CD4-positive, alpha-beta T cell treated with Interleukin-2 at 100 ng/mL for 4 hours (primary cell): ENCODE measurements at places on chromosomes 12 and 14.
A peak's percentile ranks its signal among the peaks of the same experiment; 100 is the strongest.

DNA sequence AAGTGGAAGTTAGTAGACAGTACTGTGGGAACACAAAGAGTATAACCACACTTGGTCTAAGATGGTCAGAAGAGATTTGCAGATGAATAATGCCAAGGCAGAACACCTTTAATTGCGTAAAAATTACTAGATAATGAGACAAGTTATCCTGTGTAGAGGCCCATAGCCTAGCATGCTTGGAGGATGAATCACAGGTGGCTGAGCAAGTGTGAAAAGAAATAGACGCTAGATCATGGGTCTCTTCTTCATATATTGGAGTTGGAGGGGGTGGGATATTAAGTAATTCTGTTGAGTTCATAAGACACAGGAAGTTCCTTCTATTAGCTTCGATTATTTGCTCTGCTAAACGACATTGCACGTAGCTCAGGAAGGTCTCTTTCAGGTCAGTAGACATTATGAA is 454.3 kb upstream of the LMO3 start:
- no peak for DNase-seq

DNA sequence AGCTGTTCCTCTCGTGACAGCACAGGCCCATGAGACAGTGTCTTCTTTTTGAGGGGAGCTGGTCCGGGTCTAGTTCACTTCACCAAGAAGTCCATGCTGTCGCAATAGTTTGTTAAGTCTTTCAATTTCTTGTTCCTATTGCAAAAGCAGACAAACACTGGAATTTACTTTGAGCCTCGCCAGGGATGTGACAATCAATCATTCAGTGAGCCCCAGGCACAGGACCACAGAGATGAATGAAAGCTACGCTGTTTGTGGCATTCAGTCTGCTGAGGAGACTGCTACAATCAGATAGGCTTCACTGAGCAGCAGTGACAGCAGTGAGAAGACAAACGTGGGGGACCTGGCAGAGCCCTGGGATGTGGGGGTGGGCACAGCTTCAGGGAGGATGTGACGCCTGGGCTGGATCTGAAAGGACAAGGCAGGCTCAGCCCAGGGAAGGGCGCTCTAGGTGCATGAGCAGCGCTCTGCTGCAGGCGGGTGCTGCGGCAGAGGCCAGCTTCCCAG is 35.5 kb downstream of the TCTN1 start:
- DNase-seq = no peak

GRCh38 chr14:51811706-51812105 is 48.7 kb upstream of the GNG2 start:
- DNase-seq = no peak

DNA sequence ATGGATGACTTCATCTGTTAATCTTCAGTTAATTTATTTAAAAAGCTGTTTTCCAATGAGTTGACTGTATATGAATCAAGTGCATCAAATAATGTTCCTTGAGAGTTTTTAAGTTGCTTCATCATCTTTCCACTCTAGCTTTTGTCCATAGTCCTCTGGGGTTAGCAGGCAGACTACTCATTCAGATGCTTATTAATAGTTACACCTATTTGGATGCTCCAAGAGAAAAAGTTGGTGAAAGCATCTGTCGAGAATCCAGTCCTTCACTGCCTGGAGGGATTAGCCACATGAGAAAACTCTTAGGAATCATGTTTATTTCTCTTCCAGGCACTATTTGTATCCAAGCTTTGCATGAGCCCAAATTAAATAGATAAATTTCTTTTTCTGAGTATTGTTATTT is 70.2 kb downstream of the DACT1 start:
- DNase-seq = no peak

DNA sequence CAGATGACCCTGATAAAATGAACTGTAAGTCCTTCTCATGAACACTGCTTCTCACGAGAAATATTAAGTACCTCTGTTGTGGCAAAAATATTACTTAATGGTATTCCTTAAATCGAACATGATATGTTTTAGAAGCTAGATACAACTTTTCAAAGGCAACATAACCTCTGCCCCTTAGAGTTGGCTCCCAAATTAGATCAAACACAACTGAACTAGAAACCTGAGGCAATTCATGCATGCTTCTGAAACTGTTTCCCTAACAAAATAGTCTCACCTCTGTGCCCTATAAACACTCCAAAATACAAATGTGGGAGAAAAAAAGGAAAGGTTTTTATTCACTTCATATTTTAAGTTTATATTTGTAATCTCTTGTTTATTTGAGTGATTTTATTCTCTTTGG is 121.6 kb downstream of the SLC16A7 start:
- DNase-seq = no peak

- no peak for DNase-seq
Observed at GRCh38 chr14:92360651-92361370, 37.8 kb downstream of the SLC24A4 start.

- no peak for DNase-seq
Observed at GRCh38 chr12:18926188-18926587, 188.3 kb downstream of the CAPZA3 start.

GRCh38 chr14:94175011-94175745 is 1.1 kb downstream of the PPP4R4 start:
- DNase-seq = no peak

DNA sequence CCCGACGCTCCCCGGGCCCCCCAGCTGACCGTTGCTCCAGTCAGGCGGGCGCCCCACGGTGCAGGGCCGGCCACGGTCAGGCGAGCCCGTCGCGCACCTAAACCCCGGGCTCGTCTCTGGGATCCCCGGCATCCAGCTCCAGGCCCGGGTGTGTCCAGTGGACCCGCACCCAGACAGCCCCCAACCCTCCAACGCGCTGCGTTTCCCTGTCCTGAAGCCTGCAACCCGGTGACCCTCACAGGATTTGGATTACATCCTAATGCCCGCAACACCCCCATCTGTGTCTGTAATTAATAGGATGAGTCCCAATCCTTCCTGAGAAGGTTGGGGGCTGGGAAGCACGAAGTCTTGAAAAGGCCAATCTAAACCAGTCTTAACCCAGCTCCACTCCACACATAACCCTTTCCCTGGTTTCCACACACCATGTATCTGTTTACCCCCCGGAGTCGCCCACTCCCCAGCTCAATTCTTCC is 10.4 kb downstream of the CPNE6 start:
- DNase-seq = no peak

DNA sequence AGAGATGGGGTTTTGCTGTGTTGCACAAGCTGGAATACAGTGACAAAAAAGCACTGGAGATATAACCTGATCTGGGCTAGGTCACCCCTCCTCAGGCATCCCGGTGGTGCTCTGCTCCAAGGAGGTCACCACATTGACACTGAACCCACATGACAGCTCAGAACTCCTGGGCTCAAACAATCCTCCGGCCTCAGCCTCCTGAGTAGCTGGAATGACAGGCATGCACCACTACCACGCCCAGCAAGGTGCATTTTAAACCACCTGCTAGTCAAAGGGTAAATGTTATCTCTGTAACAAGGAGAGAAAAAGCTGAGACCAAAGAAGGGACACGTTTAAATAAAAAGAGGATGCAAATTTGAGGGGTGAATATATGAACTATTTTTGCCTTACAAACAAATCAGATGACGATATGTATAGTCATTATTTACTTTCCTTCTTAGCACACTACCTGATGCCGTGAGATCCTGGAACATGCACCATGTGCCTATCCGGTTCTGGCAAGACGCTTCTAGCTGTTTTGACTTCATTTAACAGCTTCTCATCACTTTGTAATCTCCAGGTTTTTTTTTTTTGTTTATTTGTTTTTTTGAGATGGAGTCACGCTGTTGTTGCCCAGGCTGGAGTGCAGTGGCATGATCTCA is 135.1 kb downstream of the PPM1H start:
- no peak for DNase-seq

- DNase-seq = no peak
Observed at GRCh38 chr12:132450418-132451171, 39.4 kb upstream of the FBRSL1 start.

GRCh38 chr14:76181546-76181945 is 29.8 kb downstream of the GPATCH2L start:
- peak; percentile 6 for DNase-seq

DNA sequence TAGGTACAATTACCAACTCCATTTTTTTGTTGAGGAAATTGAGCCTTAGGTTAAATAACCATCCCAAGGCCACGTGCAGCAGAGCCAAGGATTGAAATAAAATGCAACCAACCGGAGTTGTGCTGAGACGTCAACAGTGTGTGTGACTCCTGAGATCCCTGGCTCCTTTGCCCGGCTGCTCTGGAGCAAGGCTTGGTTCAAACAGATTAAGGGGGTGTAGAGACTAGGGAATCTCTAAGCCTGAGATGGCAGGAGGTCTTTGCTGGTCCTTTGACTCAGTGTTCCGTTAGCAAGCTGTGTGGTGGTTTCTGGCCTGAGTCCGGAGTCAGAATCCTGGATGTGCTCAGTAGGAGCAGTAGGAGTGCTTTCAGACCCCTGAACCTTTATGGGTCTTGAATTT is 1.4 kb upstream of the SLC8A3 start:
- no peak for DNase-seq

GRCh38 chr14:95431199-95432143 is 85.0 kb downstream of the SYNE3 start:
- peak; percentile 6 for DNase-seq

DNA sequence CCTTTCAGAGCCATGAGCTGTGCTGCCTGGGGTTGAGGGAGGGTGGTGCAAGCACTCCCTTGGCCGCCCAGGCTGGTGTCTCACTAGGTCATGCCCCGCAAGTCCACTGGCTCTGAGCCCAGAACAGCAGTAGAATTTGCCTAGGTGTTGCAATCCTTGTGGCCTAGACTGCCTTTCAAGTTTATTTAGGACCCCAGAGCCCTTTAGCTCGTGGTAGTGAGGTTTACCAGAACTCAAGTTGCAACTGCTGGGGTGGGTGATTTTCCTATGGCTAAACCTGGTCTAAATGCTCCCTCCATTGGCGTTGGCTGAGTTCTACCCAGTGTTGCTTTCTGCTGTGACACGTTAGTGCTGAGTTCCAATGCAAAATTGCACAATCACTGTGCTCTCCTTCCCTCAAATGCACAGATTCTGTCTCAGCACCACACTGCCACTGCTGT is 287.2 kb downstream of the BCAT1 start:
- DNase-seq = no peak

DNA sequence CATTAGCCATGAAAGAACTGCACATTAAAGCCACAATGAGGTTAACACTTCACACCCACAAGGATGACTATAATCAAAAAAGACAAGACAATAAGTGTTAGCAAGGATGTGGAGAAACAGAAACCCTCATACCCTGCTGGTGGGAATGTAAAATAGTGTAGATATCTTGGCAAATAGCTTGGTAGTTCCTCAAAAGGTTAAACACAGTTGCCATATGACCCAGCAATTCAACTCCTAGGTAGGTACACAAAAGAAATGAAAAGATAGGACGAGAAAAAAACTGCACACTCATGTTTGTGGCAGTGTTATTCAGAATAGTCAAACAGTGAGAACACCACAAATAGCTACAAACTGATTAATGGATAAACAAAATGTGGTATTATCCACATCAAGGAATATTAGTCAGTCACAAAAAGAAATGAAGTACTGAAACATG is 93.5 kb downstream of the ATXN2 start:
- DNase-seq = peak; percentile 31

DNA sequence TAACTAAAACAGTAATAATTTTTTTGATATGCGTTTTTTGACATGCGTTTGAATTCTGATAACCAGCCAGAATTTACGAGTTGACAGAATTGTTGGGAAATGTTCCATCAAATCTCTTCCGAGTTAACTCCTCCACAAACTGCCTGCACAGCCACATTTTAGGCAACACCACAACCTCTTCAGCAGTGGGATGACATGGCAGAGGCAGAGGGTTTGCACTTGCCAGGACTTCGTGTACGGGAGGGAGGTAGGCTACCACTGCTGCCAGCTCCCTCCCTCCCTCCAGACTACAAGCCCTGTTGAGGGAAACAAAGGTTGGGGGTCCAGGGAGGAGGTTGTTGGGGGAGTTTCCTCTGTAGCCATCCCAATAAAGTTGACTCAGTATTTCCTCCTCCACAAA is 14.5 kb upstream of the ACTR6 start:
- no peak for DNase-seq

- DNase-seq = no peak
Observed at GRCh38 chr14:56808110-56808382, 2.2 kb downstream of the OTX2 start.

- DNase-seq = no peak
Observed at GRCh38 chr12:45292486-45293195, 76.7 kb downstream of the ANO6 start.

- DNase-seq = no peak
Observed at GRCh38 chr14:35958499-35958898, 132.4 kb downstream of the BRMS1L start.

GRCh38 chr14:63773504-63773903 is 45.6 kb upstream of the SGPP1 start:
- DNase-seq = no peak

DNA sequence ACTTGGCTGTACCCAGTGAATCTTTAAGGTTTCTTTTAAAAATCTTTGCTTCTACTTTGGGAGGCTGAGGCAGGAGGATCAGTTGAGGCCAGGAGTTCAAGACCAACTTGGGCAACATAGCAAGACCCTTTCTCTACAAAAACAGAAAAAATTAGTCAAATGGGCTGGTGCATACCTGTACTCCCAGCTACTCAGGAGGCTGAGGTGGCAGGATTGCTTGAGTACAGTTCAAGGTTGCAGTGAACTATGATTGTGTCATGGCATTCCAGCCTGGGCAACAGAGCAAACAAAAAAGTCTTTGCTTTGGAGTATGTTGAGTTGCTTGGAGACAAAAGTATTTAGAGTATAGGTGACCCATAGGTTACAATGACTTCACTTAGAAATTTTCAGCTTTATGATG is 6.2 kb upstream of the DDX55 start:
- DNase-seq = no peak

- peak; percentile 79 for DNase-seq
Observed at GRCh38 chr12:12645485-12645884, 33.8 kb downstream of the CREBL2 start.

- no peak for DNase-seq
Observed at GRCh38 chr14:102985665-102986064, 63.2 kb downstream of the AMN start.

- DNase-seq = no peak
Observed at GRCh38 chr14:38209572-38210557, 2.2 kb downstream of the SSTR1 start.

- no peak for DNase-seq
Observed at GRCh38 chr14:32217301-32217700, 14.2 kb upstream of the RNU6-8 start.

DNA sequence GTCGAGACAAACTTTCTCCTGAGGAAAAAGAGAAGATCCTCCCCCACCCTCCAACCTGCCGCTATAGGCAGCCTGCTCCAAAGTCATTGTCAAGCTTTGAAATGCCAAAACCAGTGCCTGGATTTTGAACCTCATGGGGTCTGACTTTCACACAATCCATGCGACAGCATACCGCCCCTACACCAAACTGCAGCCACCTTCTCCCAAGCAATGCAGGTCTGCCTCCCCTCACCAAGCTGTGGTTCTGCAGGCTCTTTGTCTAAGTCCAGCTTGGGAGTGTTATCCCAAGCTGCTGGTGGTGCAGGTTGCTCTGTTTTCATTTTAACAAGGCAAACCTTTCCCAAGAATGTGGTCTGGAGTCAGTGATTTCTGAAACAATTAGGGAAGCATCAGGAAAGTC is 12.4 kb downstream of the TBX5 start:
- no peak for DNase-seq

- DNase-seq = peak; percentile 96
Observed at GRCh38 chr12:76031414-76032042, at the start of gene PHLDA1. Gene PHLDA1, minus strand, starts transcription at chr12:76031776.

- DNase-seq = no peak
Observed at GRCh38 chr14:54610051-54610977, 43.4 kb downstream of the SAMD4A start.
